ENCODE measurements at places on chromosomes 11 and 22.
A peak's percentile ranks its signal among the peaks of the same experiment; 100 is the strongest.

GRCh38 chr11:45083544-45084087 is 62.8 kb upstream of the PRDM11 start:
- no peak for DNase-seq

DNA sequence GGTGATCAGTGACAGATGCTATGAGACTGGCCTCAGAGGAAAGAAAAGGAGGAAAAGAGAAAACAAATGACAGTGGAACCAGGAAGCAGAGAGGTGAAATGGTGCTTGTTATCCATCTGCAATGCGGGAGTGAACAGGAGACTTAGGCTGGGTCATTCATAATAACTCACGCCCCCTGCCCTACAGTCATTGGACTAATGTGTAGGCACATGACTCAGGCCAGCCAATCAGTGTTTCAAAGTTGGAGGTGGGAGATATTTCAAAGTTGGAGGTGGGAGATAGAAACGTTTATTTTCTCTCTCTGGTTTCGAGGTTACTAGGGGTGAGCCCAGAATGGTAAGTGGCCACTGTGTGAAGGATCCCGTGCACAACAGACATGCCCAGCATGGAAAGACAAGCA is 30.3 kb downstream of the SLC22A6 start:
- no peak for DNase-seq

- no peak for DNase-seq
These were observed 3.3 kb downstream of the ST3GAL4 start for GRCh38 chr11:126358763-126359160.

GRCh38 chr22:49845666-49846459 is 7.8 kb upstream of the ZBED4 start:
- DNase-seq: no peak

- DNase-seq: no peak
These were observed 5.0 kb downstream of the RPS19BP1 start for GRCh38 chr22:39527481-39527961.

GRCh38 chr11:1929621-1930461 is 10.3 kb downstream of the TNNT3 start:
- no peak for DNase-seq

DNA sequence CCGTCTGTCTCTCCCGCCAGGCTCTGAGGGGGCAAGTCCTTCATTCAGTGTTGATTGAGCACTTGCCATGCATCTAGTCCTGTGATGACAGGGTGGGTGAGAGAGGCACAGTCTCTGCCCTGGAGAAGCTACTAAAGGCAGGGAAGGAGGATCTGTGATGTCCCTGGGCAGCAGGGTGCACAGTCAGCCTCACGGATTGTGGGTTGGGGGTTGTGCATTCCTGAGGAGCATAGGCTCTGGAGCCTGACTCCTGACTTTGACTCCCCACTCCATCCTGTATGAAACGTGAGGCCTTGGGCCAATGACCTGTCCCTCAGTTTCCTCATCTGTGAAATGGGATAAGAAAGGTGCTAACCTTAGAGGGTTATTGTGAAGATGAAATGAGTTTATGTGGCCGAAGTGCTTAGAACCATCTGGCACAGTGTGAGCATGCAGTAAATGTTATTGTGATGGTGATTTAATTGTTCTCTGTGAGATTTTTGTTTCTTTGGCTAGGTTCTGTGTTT is 4.7 kb downstream of the SLC22A8 start:
- DNase-seq: no peak

DNA sequence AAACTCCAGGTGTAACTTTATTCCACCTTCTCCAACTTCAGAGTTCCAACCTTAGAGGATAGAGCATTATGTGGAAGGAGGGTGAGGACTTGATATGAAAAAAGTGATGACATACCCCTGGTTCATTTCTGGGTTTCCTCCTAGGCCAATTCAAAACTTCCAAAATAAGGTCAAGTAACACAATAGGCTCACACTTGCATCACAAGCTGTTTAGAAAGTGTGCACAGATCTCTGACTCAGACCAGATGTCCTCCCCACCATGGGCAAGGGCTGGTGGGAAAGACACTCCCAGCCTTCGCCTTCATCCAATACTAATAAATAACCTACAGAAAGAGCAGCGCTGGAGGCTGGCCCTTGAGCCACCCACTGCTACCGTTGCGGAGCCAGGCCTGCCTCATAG is 5.8 kb upstream of the BUD13 start:
- DNase-seq: no peak

GRCh38 chr11:43548916-43549315 is 131.6 kb upstream of the HSD17B12 start:
- no peak for DNase-seq

GRCh38 chr22:18056161-18056666 is 21.6 kb upstream of the PEX26 start:
- DNase-seq: no peak

DNA sequence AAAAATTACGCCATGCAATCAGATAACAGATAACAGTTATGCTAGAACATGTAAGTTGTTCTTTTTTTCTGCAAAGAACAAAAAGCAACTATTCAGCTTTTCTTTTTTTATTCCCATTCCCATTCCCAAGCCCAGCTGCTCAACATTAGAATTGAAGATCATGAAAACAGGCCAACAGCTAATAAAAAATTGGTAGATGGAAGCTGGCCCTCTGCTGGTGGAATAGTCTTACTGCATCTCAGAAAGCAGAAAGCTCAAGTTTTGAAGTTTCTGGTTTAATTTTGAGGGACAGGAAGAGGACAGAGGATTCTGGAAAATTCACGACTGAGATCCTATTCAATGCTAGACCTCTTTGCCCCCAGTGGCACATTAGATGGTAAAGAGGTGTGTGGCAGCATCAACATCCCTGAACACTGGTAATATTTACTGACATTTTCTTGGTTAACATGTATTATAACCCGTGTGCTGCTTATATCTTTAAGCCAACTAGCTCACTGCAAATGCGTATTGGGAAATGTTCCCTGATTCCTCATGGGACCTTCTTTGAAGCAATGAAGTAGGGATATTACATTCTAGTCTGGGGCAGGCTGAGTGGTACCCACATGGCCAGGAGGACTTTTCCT is 591.2 kb downstream of the OPCML start:
- DNase-seq: no peak

DNA sequence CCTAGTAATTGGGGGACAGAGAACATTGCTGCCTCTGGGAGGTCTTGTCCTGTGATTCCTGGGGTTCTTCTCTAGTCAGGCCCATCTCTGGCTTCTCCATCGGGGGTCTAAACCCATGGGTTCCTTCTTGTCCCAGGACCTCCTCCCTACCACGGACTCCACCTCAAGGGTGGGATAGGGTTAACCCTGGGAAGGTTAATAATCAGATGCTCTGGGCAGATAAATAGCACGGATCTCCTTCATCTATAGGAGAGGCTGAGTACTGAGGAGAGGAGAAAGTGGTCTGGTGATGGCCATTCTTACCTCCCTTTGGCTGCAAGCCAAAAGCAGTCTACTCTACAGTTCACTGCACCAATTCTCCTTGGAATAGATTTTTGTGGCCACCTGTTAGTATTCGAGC is 10.5 kb downstream of the HEPHL1 start:
- no peak for DNase-seq

DNA sequence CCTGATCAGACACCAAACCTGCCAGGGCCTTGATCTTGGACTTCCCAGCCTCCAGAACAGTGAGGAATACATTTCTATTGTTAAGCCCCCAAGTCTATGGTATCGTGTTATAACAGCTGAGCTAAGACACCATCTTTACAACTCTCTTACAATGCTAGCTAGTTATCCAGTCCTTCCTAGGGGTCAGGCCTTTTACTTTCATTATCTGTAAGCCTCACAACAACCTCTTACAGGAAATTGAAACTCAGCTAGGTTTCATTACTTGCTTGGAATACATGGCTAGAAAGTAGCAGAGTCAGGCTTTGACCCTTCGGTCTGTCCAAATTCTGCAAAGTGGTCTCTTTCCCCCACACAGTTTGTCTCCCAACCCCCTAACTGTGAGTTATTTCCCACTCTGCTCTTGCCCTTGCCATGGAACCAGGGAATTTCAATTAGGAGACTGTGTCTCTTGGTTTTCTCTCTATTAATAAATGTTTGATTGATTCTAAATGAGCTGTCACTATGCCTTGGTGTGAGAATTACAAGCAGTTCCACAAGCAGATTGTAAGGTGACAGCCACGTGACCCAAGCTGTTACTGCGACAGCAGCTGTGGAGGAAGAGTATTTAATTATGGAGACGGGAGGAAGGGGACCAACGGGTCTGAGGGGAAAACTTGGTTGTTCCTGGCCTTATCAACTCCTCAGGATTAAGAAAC is 38.4 kb upstream of the CLMP start:
- peak; percentile 14 for DNase-seq

GRCh38 chr22:25898707-25899365 is 156.8 kb downstream of the MYO18B start:
- no peak for DNase-seq

DNA sequence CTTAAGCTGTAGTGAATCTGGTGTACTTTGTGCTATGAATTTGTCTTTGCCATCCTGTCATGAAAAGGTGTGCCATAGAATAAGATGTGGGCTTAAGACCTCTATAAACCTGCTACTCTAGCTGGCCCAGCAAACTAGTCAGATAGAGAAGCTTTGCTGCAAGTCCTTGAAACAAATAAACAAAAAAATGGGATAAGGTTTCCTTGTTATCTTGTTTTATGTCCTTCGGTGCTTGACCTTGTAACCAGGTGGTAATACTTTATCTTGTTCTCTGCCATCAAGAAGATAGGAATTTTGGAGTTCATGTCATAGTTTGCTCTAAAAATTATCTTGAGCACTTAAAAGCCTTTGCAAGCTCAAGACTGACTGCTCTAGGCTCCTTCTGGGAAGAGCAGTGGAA is 14.3 kb upstream of the TMEM86A start:
- DNase-seq: no peak

GRCh38 chr11:94753630-94754029 is 14.5 kb upstream of the AMOTL1 start:
- no peak for DNase-seq

DNA sequence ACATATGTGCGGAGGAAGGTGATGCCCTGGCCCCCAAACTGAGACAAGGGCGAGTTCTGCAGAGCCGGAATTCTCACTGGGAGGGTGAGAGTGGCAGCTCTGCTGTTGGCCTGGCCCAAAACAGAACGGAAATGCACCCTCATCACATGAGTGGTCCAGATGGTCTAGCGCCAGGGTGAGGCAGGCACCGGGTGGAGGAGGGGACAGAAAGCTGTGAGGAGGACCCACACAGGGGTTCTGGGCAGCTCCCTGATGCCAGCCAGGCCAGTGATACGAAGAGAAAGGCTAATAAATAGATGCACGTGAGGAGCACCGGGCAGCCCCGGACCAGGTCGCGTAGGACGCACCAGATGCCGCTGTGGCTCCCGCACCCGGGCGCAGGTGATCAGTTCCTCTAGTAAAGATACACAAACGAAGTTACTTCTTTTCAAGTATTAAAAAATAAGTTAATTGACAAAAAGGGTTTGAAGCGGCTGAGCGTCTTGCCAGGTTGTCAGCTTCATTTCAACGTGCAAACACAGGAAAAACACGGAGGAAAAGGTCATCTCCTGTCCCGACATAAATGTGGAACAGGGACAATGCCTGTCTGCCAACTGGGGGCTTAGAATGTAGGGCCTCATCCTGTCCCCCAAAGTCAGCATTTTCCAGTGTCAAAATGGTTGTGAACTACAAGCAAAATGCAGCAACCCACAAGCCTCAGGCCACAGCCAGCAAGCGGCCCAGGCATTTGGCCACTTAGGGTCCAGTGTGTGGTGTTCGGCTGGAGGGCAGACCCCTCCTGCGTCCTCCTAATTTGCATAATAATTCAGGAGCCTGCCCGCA is 15.3 kb upstream of the BID start:
- no peak for DNase-seq

- no peak for DNase-seq
These were observed 15.3 kb downstream of the KCNJ5 start for GRCh38 chr11:128906185-128907050.

DNA sequence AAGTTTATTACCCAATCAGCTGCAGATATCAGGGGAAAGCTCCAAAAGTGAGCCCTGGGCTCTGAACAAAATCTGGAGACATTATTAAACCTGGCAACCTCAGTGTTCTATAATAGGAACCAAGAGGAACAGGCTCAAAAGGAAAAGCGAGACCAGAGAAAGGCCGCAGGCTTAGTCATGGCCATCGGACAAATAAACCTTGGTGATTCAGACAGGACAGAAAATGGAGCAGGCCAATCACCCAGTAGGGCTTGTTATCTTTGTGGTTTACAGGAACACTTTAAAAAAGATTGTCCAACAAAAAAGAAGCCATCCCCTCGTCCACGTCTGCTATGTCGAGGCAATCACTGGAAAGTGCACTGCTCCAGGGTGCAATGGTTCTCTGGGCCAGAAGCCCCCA is 7.7 kb upstream of the PANX1 start:
- no peak for DNase-seq

- DNase-seq: no peak
These were observed 22.1 kb upstream of the CTR9 start for GRCh38 chr11:10728789-10729472.

GRCh38 chr11:117547195-117547850 is 219.7 kb downstream of the CEP164 start:
- no peak for DNase-seq

GRCh38 chr11:107808521-107808920 is 50.1 kb downstream of the SLC35F2 start:
- DNase-seq: no peak

DNA sequence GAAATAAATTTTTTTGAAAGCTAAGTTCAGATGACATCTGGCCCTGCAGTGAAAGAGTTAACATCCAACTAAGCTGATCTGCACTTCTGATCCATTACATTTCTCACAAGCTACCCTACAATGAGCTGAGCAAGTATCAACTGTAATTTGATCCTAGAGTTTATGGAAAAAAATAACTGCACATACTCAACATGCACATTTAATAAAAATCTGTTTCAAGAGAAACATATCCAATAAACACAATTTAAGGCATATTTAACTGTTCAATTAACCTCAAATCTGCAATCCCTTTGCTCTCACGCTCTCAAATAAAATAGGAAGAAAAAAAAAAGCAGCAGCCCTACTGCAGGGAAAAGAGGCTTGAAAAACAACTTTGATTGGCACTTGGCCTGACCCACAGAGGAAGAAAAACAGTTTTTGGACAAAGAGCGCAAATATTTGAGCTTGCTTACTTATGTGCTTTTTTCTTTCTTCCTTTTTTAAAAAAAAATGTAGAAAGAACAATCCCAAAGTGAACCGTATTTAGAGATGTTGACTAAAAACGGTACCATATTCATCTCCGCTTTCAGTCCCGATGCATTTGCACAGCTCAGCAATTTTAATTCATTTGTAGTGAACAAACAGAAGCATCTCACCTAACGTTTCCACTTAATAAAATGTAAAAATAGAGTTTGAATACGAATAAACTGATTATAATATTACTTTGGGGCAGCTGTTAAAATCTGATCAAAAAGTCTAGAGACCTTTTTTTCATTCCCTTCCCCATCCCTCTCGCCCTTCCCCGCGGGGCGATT is 1.6 kb downstream of the SESN3 start:
- DNase-seq: peak; percentile 5
